ENCODE measurements at places on chromosomes 11 and 22.

- no peak for DNase-seq
- H3K4me3 ChIP-seq: no peak overlapping the region
- no peak overlapping the region for H3K27ac ChIP-seq
- H3K27me3 ChIP-seq: no peaks in the 10 kb centered on the region
- peaks cover 68% of the 10 kb centered on the region for H3K36me3 ChIP-seq
- H3K4me1 ChIP-seq: no peaks in the 10 kb centered on the region
Observed at GRCh38 chr11:73860202-73860601, 16.4 kb downstream of the COA4 start.

- H3K27ac ChIP-seq: no peak overlapping the region
- H3K4me3 ChIP-seq: no peak overlapping the region
- no peak for DNase-seq
- no peaks in the 10 kb centered on the region for H3K27me3 ChIP-seq
- no peaks in the 10 kb centered on the region for H3K36me3 ChIP-seq
- peaks cover 7% of the 10 kb centered on the region for H3K4me1 ChIP-seq
Observed at GRCh38 chr22:23128269-23129108, 13.3 kb downstream of the RSPH14 start.

GRCh38 chr11:73040046-73040445 lies 102.1 kb downstream of the FCHSD2 start:
- no peaks in the 10 kb centered on the region for H3K27me3 ChIP-seq
- no peak for DNase-seq
- H3K4me1 ChIP-seq: no peaks in the 10 kb centered on the region

GRCh38 chr11:72226701-72227100 lies 2.1 kb downstream of the INPPL1 start:
- no peaks in the 10 kb centered on the region for H3K27me3 ChIP-seq

DNA sequence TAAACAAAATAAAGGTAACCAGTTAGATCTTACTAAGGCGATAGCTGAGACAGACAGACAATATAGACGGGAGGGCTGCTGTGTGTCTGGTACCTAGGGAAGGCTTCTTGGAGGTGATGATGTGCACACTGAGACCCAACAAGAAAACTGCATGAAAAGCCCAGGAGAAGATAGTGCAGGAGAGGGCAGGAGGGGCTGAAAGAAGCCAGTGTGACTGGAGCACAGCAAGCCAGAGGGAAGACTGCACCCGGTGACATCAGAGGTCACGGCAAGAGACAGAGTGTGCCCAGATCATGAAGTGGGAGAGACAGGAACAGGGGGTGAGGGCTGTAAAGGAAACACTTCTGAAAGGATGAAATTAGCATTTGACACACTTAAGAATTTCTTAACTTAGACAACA lies 266.3 kb downstream of the BRD1 start:
- H3K36me3 ChIP-seq: no peaks in the 10 kb centered on the region
- H3K27me3 ChIP-seq: no peaks in the 10 kb centered on the region
- no peak for DNase-seq
- H3K4me3 ChIP-seq: no peak overlapping the region
- H3K27ac ChIP-seq: no peak overlapping the region

DNA sequence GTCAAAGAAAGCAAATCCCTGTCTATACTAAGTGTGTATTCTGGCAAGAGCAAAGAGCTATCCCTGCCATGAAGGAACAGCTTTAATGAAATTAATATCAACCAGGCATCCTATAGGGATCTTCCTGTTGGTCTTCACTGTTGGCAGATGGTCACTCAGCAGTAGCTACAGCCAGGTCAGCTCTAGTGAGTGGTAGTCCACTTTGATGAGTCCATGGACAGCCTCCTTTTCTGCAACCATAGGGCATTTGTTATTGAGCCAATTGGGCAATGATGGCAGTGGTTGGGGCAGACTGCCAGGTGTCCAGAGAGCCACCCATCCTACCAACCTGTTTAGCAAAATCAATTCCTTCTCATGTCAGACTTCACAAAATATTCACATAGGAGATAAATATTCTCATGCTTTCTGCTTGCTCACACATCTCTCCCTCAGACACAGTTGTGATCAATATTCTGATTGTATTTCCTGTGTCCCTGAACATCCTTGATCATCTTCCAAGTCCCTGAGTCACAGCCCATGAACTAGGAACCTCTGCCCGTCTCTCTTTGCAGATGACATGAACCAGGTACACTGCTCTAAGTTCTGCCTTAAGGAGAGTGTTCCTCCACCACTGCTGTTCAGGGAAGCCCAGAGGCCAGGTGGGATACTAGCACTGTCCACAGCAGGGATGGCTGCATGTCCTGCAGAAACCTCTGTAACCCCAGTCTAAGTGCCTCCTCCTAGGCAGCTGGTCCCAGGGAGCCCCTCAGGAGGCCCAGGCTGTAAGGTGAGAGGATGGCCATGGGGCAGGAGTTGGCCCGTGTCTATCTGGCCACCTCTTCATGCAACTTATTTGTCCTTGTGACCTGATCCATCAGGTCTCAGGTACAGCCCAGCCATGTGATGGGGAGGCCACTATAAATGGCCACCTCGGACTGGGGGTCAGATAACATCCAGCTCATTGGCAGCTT lies 74.2 kb upstream of the IGLL5 start:
- no peaks in the 10 kb centered on the region for H3K36me3 ChIP-seq
- DNase-seq: no peak
- H3K4me3 ChIP-seq: no peak overlapping the region

- DNase-seq: no peak
- no peaks in the 10 kb centered on the region for H3K4me1 ChIP-seq
Observed at GRCh38 chr11:26805001-26805400, 83.1 kb upstream of the SLC5A12 start.

GRCh38 chr11:116544721-116545120 lies 228.1 kb downstream of the BUD13 start:
- no peaks in the 10 kb centered on the region for H3K36me3 ChIP-seq
- DNase-seq: no peak
- H3K27ac ChIP-seq: no peak overlapping the region

DNA sequence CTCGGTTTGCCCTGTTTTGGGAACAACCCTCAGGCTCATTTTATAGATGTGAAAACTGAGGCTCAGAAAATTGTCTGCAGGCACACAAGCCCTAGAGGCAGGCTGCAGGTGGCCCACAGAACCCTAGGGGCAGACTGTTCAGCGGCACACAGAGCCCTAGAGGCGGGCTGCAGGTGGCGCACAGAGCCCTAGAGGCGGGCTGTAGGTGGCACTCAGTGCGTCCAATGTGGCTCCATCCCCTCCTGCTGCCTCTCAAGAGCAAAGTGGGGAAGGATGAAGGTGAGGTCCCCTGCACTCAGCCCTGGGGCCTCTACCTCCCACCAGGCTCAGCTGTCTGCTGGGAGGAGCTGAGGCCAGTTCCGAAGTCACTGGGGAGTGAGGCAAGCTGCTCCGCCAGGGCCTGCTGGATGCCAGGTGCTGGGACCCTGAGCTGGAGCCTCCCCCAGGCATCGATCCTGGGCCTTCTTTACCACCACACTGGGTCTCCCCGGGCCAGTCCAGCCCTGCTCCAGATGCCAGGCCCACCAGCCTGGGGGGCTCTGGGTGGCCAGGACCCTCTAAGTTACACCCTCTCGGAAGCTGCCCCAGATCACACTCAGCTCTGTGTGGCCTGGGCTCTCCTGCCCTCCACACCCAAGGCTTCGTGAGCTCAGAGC lies 2.3 kb downstream of the ACY3 start:
- DNase-seq: no peak
- no peak overlapping the region for H3K27ac ChIP-seq
- no peaks in the 10 kb centered on the region for H3K36me3 ChIP-seq
- no peak overlapping the region for H3K4me3 ChIP-seq
- peaks cover 47% of the 10 kb centered on the region for H3K27me3 ChIP-seq

GRCh38 chr22:37425800-37426705 lies 1.2 kb downstream of the ELFN2 start:
- H3K36me3 ChIP-seq: no peaks in the 10 kb centered on the region
- no peak overlapping the region for H3K27ac ChIP-seq
- DNase-seq: no peak
- H3K4me3 ChIP-seq: no peak overlapping the region

- H3K27ac ChIP-seq: no peak overlapping the region
- H3K4me1 ChIP-seq: peaks cover 2% of the 10 kb centered on the region
- H3K36me3 ChIP-seq: no peaks in the 10 kb centered on the region
- H3K4me3 ChIP-seq: no peak overlapping the region
- DNase-seq: no peak
Observed at GRCh38 chr11:14117632-14118031, 155.1 kb downstream of the SPON1 start.

DNA sequence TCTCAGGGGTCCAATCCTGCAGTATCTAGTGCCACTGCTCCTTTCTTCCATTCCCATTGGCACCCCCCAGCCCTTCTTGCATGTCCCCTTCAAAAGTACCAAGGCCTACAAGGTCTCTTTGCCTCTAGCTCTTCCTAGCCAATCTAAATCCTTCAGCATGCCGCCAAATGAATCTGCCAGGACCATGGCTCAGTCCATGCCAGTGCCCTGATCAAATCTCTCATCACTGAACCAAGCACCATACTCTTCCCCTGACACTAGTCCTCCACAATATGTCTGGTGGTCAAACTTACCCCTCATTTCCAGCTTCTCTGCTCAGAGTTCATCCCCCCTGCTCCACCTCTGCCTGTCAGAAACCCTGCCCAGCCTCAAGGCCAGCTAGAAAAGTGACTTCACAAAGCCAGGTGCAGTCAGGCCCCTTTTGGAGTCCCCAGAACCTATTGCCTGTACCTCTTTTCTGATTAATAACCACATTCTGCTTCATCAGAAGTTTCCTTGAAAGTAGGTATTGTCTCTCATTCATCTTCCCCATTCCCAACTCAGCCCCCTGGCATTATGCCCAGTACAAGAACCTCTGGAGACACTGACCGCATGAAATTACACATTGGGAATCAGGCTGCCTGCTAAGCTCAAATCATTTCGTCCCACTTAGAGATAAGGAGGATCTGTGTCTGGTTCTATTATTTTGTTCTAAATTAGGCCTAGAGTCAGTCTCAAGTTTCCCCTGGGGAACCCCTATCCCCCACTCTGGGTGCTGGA lies 11.4 kb downstream of the FEN1 start:
- no peak overlapping the region for H3K4me3 ChIP-seq
- no peak for DNase-seq
- H3K4me1 ChIP-seq: no peaks in the 10 kb centered on the region

- no peaks in the 10 kb centered on the region for H3K27me3 ChIP-seq
- no peak overlapping the region for H3K4me3 ChIP-seq
- no peaks in the 10 kb centered on the region for H3K36me3 ChIP-seq
- H3K27ac ChIP-seq: no peak overlapping the region
Observed at GRCh38 chr11:66116576-66117361, 46.7 kb downstream of the PACS1 start.

DNA sequence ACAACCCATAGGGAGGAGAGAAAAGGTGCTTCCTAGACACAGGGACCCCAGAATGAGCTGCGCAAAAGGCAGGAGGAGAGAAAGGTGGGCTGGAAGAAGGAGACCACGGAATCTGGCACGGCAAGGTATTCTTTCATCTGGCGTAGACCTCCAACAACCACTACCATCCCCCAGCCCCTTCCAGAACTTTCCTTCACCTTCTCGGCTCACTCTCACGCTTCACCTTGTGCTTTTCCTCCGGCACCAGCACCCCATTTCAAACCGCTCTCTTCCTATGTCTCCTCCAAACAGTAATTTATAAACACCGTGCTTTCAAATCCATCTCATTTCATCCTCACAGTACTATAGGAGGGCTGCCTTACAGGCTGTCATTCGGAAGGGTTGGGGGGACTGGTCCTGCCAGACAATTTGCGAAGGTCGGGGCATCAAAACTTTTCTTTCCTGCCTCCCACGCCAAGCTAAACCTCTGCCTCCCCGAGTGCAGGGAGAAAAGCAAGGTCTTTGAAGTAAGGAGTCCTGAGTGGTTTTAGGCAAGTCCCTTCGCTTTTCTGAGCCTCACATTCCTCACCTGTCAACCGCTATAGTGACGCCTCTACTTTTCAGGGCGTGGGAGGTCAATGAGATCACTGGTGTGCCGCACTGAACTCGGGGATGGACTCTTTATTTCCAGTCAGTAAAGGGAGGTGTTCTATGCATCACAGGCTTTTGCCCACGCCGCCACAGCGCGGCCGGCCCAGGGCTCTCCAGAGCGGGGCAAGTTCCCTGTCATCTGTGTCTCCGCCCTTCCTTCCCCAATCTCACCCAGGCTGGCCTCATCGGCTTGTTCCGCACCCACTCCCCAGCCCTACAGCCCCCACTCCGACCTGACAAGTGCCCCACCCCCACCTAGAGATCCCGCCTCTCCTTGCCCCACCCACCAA lies 800 bp downstream of the KCTD21 start:
- no peaks in the 10 kb centered on the region for H3K27me3 ChIP-seq
- H3K27ac ChIP-seq: peak overlapping the region; percentile 95
- no peaks in the 10 kb centered on the region for H3K36me3 ChIP-seq
- no peak for DNase-seq

DNA sequence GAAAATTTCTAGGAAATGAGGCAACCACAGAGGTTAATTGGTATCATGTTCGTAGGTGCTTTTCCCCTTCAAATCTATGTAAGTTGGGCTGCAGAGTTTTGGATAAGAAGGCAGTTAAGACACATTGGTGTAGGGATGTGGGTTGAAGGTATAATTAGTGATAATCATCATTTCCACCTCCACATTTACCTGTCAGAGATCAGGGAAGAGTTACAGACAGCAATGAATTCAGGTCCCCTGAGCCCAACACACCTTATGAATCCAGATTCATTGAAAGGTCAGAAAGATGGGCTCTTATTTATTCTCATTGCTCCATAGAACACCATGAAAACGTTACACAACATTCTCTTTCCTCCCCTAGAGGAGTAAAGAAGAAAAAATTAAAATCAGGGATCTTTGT lies 308.7 kb downstream of the C11orf87 start:
- no peak for DNase-seq
- no peak overlapping the region for H3K27ac ChIP-seq
- H3K4me3 ChIP-seq: no peak overlapping the region
- H3K27me3 ChIP-seq: no peaks in the 10 kb centered on the region
- no peaks in the 10 kb centered on the region for H3K4me1 ChIP-seq

DNA sequence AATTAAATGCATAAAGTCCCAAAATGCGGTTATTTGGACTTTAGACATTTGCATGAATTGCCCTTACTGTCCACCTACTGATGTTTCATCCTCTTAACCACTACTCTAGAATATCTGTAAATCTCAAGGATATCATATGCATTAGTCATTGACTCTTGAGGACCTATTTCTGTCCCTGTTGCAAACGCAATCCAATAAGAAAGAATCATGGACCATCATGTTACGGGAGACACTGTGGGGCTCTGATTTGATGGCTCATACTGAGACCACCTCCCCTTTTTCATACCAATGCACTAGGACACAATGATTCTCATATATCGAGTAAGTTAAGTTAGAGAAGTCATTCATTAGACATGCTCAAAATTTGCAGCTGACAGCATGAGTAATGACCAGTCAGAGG lies 14.4 kb downstream of the POU2AF2 start:
- no peaks in the 10 kb centered on the region for H3K27me3 ChIP-seq
- H3K4me3 ChIP-seq: no peak overlapping the region
- no peaks in the 10 kb centered on the region for H3K4me1 ChIP-seq
- H3K36me3 ChIP-seq: no peaks in the 10 kb centered on the region
- H3K27ac ChIP-seq: no peak overlapping the region
- DNase-seq: no peak

DNA sequence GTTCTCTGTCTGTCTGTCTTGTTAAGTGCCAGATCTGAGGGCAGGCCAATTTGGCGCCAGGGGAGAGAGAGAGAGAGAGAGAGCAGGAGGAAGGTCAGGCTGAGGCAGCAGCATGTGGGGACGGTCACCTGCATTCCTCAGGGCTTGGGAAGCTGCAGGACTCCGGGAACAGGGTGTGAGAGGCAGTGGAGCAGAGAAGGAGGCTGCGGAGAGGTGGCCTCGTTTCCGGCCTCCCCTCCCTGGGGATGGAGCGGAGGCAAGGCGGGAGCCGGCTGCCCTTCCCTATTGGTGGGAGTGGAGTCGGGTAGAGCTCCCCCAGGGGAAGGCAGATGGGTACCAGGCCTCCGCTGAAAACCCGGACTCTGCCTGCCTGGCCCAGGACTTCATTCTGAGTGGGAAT lies 9.7 kb downstream of the CLMP start:
- DNase-seq: no peak
- H3K27me3 ChIP-seq: no peaks in the 10 kb centered on the region
- H3K36me3 ChIP-seq: no peaks in the 10 kb centered on the region
- no peak overlapping the region for H3K27ac ChIP-seq
